Stimulated activated CD4-positive, alpha-beta T cell treated with anti-CD3 and anti-CD28 coated beads, Interleukin-12 subunit alpha, Interleukin-12 subunit beta, amount 100 ng/mL, for 48 hours (primary cell): ENCODE measurements at places on chromosomes 6 and 20.
A peak's percentile ranks its signal among the peaks of the same experiment; 100 is the strongest.

DNA sequence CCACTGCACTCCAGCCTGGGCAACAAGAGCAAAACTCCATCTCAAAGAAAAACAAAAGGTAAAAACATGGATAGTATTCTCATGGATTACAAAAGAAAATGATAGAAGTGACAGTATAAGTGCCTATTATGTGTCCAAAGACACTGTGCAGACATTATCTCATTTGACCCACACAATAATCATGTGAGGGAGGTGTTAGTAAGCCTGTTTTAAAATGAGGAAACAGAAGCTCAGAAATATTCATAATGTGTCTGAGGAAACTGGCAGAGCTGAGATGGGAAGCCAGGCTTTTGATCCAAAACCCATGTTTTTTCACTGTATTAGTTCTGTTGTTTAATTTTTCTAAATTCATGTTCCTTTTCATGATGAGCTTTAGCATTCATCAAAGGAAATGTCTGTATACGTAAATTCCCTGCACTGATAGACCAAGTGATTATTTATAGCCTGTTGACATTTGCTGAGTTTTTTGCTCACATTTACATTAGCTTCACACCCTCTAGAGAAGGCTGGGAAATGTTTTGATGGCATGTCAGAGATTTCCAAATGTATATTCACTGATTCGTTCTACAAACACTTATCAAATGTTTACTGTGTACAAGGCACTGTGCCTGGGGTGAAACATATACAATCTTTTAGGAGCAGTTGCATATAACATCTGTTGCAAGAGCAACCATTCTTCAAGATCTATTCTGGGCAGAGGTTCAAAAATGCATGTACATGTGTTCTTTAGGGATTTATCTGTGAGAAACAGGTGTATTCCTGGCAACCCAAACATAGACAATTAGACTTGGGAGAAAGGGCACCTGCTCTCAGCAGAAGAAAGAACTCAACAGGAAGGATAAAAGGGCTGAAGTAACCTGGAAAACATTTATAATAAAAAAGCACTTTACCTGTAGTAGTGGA lies 331.5 kb downstream of the SAMD5 start:
- DNase-seq: no peak

- DNase-seq: no peak
Observed at GRCh38 chr6:52548353-52548713, 28.5 kb downstream of the TRAM2 start.

GRCh38 chr20:38997622-38998021 lies 35.5 kb downstream of the DHX35 start:
- peak; percentile 58 for DNase-seq

GRCh38 chr20:44212792-44213191 lies 2.2 kb upstream of the OSER1 start:
- no peak for DNase-seq
